ENCODE measurements at places on chromosomes 2 and 18.

GRCh38 chr18:3451183-3451988 lies 1.4 kb downstream of the TGIF1 start:
- peak; percentile 71 for DNase-seq

- no peak for DNase-seq
These were observed 931.9 kb downstream of the DCDC2C start for GRCh38 chr2:4635289-4635688.

DNA sequence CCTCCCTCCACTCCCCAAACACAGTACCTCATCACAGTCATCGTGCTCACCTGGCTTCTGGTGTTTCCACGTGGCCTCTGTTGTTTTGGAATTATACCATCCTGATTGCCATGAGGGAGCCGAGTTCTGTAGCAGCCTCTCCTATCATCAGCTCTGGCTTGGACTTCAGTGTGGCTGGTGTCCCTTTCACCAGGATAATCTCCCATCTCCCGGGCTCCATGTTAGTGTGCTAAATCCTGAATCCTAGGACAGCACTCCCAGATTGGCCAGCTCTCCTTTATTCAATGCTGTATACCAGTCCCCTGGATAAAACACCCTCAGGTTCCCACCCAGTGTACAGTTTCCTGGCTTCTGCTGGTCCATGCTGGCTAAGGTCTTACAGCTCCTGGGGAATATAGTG lies 53.3 kb downstream of the LONRF2 start:
- DNase-seq = no peak

DNA sequence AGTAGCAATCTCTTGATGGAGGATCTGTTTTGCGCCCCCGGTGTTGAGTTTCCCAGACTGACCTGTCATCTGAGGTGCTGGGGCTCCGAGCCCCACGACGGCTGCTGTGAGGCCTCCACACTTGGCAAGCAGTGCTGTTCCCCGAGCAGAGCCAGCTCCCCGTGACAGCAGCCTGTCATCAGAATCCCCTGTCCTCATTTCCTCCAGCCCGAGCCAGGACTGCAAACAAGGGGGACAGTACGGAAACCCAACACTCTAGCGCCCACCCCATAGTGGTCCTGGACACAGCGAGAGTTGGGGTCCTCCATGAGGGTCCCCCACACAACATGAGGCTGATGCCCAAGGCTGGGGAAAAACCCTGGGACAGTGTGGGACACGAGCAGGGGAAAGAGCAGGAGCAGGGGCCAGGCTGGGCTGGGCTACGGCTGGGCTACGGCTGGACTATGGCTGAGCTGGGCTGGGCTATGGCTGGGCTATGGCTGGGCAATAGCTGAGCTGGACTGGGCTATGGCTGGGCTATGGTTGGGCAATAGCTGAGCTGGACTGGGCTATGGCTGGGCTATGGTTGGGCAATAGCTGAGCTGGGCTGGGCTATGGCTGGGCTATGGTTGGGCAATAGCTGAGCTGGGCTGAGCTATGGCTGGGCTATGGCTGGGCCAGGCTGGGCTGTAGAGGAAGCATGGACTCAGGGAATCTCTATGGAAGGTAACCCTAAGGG lies 1.5 kb upstream of the KLHL30 start:
- DNase-seq = no peak

DNA sequence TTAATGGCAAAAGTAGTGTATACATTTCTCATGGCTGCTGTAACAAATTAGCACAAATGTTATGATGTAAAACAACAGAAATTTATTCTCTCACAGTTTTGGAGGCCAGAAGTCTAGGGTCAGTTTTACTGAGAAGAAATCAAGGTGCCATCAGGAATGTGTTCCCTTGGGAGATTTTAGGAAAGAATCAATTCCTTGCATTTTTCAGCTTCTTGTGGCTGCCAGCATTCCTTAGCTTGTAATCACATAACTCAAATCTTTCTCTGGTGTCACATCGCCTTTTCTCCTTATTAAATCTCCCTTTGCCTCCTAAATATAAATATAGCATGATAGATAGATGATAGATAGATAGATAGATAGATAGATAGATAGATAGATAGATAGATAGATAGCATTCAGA lies 307.0 kb upstream of the REG3G start:
- DNase-seq = no peak

DNA sequence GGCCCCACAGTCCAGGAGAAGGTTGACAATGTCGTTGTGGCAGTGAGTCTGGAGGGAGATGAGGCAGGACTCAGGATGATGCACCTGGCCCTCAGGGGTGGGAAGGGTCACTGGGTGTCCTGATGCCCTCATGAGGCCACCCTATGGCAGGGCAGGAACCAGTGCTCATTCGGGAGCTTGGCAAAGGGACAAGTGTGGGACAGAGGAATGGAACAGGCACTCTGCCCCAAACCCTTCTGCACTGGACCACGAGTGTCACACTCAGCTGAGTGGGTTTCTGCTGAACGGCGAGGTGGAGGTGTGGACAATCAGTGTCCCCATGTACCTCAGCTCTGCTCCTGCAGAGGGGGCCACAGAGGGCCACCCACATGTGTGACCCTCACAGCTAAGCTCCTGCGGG lies 32.0 kb downstream of the ANKMY1 start:
- DNase-seq = no peak

GRCh38 chr2:162210385-162210784 lies 32.9 kb downstream of the FAP start:
- DNase-seq = no peak

- DNase-seq = no peak
These were observed 180.6 kb downstream of the FSIP2 start for GRCh38 chr2:185919155-185919554.

DNA sequence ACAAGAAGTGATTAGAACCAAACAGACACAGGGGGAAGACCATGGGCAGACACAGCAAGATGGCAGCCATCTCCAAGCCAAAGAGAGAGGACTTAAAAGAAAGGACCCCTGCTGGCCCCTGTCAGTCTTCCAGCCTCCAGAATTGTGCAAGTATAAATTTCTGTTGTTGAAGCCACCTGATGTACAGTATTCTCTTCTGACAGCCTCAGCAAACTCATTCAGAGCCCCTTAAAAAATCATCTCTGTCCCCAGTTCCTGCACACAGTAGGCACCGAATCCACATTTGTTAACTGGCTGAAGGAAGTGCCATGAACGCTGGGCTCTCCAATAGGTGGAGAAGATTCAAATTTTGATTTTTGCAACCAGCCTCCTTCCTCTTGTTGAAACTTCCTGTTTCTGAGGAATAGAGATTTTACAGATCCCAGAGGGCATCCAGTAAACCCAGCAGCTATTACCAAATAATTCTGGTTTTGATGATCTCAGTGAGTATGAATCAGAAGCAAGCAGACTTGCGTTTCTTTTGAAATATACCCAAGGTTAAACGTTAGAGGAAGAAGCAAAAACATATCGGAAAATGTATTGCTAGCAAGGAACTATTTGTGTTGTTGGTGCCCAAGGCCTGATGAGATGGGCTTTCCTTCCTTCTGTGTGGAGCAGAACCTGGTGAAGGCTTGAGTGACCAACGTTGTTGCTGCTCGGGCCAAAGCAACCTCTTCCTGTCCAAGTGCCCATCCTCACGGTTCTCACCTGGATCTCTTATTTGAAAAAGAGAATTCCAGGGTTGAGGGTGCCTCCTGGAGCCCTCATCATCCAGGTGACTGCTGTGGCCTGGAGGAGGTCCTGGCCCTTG lies 47.7 kb upstream of the PLB1 start:
- DNase-seq = no peak

- DNase-seq = no peak
These were observed 110.5 kb downstream of the GATA6 start for GRCh38 chr18:22279741-22280452.

GRCh38 chr2:160838147-160838546 lies 322.1 kb upstream of the TANK start:
- no peak for DNase-seq

GRCh38 chr2:170740660-170741059 lies 25.5 kb downstream of the SP5 start:
- DNase-seq = no peak

GRCh38 chr18:68417826-68418225 lies 297.1 kb downstream of the TMX3 start:
- no peak for DNase-seq

DNA sequence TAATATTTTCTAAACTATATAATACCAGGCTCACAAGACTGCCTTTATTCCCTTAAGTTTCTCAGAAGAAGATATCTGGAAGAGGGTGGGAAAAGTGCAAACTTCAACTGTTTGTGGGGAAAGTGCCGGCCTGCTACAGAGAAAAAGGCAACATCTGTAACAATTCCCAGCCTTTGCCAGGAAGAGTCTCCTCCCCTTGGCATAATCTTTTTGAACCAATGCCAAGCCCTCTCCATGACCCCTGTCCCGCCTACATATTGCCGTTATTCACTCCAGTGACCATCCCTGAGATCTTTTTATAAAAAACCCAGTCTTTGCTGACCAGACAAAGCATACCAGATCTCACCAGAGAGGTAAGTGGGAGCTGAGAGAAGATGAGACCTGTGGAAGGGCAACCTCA lies at the start of gene REG3G:
REG3G (plus strand) TSS at position 282 of the 400 bp plus-strand sequence. CDS start 392 bp downstream, outside the sequence.
- no peak for DNase-seq

DNA sequence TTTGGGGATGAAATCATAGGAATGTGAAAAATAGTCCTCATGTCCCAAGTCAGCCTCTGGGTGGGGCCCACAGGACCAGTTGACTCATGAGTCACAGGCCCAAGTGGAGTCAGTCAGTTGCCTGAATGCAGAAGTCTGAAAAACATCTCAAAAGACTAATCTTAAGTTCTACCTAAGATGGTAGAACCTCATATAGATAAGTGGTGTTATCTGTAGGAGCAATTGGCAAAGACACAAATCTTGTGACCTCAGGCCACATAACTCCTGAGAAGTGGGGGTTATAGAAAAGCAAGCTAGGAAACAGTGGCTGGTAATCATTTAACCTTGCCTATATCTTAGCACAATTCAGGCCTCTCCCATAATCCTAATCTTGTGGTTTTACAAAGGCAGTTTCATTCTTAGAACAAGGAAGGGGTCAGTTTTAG lies 257.1 kb upstream of the SPOPL start:
- no peak for DNase-seq

DNA sequence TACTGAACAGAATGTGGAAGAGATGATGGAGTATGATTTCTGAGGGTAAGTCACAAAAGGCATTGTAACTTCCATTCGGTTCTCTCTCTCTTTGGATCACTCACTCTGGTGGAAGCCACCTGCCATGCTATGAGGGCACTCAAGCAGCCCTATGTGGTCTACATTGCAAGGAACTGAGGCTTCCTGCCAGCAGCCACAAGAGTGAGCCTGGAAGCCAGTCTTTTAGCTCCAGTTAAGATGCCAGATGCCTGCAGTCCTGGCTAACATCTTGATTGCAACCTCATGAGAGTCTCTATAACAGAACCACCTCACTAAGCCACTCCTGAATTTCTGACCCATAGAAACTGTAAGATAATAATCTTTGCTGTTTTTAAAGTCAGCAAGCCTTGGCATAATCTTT lies 935.7 kb downstream of the LRP1B start:
- no peak for DNase-seq

DNA sequence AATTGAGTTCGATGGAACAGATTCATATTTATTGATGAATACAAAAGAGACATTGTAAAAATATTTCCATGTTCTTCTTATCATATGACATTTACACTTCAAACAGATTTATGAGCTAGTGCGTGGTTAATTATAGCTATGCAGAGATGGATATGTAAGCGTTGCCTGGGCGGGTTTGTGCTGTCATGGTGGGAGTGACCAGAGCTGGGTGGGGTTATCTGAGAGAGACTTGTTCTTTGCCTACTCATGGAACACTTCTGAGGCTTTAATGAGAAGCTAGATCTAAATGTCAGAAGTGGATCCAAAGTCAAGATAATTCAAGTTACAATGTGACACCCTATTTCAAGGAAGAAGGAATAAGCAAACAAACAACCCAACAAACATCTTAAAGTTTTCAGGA lies 162.3 kb upstream of the ZEB2 start:
- no peak for DNase-seq

GRCh38 chr2:8819194-8819593 lies 18.2 kb downstream of the KIDINS220 start:
- no peak for DNase-seq

DNA sequence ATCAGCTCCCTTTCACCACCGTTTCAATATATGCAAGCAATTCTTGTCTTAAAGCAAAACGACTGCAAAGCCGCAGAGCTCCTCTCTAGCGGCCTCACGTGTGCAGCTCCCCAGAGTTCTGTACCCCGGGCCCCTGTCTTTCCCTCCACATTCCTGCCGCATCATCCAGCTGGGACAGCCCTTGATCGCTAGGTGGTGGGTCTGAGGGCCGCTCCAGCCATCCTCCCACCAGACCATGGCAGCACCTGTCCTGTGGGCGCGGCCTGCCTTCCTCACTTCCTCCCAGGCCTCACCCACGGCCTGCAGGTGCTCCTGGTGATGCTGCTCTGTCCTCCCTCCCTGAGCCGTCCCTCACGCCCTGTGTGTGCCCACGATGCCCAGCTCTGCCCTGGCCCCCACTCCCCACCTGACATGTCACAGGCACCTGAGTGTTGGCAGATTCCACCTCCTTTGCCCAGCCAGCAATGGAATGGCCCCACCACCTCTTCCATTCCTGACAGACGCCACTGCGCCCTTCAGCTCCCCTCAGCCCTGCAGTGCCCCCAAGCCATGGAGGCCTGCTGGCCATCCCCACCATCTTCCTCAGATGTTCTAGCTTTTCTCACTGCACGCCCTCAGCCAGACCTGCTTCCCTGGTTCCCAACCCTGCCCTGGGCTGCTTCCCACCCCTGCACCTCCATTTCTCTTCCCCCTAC lies 15.3 kb upstream of the ALLC start:
- no peak for DNase-seq

DNA sequence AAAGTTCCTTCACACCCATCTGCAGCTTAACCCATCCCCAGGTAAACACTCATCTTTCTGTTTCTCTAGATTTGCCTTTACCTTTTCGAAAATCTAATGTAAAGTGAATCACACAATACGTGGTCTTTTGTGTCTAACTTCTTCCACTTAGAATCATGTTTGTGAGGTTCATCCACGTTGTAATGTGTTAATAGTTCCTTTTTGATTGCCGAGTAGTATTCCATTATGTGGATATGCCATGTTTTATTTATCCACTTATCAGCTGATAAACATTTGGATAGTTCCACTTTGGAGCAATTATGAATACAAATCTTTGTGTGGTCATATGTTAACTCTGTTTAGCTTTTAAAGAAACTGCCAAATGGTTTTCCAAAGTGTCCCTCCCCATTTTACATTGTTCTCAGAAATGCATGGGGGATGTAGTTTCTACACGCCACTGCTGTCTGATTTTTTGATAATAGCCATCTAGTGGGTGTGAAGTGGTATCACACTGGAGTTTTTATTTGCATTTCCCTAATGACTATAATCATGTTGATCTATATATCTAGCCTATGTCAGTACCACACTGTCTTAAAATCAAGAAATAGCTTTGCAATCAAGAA lies 22.3 kb downstream of the PECR start:
- no peak for DNase-seq

DNA sequence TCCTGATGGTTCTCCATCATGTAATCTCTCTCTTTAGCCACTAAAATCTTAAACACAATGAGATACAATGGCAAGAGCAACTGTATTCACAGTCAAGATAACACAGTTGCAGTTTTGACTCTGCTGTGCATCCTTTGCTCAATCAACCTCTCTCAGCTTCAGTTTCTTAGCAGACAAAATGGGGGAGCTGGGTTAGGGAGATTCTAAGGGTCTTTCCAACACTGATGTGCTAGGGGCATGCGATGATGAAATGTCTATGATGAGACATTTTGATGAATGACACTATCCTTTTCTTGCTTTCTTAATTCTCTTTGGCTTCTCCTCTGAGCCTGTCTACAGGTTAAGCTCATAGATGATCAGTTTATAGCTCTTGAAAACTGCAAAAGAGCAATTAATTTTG lies 1.1 kb downstream of the SERPINB10 start:
- DNase-seq = no peak
